ENCODE measurements at places on chromosomes 5 and 9.

DNA sequence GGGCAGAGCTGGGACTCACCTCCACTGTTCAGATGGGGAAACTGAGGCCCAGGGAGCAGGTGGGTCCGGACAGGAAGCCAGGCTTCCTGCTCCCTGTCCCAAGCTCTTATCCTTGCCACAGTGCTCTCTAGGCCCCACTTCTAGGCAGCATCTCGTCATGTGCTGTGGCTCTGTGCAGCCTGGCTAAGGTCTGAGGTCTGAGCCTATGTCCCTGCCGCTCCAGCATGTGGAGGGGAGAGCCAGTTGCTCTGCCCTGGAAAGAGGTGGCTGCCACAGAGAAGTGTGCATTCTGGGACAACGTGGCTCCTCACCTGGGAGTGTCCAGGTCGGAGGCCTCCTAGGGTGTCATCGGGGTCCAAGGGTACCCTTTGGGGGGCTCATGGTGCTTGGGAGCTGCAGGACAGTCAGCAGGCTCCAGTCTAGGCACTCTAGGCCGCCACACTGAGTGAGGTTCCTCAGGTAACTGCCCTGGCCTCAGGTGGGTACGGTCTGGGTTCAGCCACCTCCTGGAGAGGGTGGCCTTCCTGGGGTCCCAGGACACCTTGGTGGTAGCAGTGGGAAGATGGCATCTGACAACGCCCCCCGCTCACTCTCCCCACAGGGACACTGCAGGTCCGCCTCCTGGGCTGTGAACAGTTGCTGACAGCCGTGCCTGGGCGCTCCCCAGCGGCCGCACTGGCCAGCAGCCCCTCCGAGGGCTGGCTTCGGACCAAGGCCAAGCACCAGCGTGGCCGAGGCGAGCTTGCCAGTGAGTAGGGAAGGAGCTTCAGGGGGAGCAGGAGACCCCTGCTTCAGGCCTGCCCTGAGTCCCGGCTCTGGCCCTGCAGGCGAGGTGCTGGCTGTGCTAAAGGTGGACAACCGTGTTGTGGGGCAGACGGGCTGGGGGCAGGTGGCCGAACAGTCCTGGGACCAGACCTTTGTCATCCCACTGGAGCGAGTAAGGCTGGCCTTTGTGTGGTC, 10.4 kb downstream of the PKN3 start:
- no peak for DNase-seq

GRCh38 chr5:135119481-135119880, 85.5 kb upstream of the PITX1 start:
- no peak for DNase-seq

DNA sequence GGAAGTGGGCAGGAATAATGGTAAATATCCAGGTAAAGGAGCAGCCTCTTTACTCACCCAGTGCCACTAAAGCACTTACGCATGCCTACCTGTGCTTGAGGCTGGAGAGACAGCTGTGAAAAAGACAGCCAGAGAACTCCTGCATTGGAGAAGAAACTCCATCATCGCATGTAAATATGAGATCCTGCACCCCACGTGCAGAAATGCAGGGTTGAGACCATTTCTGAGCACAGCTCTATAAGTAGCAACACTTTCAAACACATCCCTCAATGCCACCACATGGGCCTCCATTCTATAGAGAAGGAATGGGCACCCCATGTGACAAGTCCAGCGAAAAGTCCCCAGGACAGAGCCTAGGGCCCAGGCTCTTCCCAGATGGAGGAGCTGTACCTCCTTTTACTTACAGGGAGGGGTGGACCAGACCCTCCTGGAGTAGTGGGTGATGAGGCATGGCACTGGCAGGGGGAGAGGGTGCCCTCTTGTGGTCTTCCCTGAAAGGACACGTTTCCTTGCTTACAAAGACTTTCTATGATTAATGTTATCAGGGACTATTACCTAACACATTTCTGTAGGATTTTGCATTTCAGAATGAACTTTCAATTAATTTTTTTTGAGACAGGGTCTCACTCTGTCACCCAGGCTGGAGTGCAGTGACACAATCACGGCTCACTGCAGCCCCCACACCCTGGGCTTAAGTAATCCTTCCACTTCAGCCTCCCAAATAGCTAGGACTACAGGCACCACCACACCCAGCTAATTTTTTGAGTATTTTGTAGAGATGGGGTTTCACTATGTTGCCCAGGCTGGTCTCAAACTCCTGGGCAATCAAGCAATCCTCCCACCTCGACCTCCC, 55.3 kb upstream of the IL17B start:
- peak; percentile 66 for DNase-seq

- no peak for DNase-seq
These were observed 148.9 kb upstream of the GRHPR start for GRCh38 chr9:37273595-37273994.

DNA sequence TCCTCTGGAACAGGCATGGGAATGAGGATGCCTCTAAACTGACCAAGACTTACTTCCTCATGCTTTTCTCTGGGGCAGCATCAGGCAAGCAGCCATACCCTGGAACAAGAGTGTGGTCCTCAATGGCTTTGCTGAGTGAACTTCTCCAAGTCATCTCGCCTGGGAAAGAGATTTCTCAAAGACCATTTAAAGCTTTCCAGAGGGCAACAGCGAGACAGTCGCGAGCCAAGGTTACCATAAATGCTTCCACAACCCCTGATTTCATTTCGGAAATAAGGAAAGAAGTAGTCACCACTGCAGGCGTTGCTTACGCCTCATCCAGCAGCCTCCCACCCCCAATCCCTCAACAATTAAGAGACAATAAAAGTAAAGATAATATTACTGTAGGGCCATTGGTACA, 1.1 kb upstream of the SNCAIP start:
- no peak for DNase-seq

- DNase-seq, result no peak
These were observed 21.7 kb downstream of the SLF1 start for GRCh38 chr5:94640176-94640575.

- no peak for DNase-seq
These were observed 154.1 kb downstream of the MAT2B start for GRCh38 chr5:163659568-163659902.

- no peak for DNase-seq
These were observed 257.2 kb downstream of the ARRDC3 start for GRCh38 chr5:91125916-91126315.

- peak; percentile 49 for DNase-seq
These were observed 23.0 kb upstream of the PPARGC1B start for GRCh38 chr5:149707097-149707496.

- DNase-seq, result no peak
These were observed 11.2 kb downstream of the ALG2 start for GRCh38 chr9:99210572-99210971.

GRCh38 chr5:136560126-136560525, 194.8 kb upstream of the TRPC7 start:
- no peak for DNase-seq

DNA sequence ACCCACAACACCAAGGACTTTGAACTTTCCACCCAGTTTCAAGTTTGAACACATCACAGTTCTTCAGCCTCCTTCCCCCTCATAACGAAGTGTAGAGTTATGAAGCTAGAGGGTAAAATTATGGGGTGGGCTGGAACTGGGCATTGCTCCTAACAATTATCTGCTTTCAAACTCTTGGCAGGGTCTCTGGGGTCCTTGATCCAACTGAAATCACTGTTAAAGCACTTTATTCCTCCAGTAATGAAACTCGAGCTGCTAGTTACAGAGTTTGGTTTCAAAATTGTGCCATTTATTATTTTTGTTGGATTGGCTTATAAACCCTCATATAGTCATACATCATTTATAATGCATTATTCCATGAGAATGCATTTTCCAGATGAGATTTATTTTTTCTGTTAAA, 158.5 kb downstream of the RGS3 start:
- no peak for DNase-seq

DNA sequence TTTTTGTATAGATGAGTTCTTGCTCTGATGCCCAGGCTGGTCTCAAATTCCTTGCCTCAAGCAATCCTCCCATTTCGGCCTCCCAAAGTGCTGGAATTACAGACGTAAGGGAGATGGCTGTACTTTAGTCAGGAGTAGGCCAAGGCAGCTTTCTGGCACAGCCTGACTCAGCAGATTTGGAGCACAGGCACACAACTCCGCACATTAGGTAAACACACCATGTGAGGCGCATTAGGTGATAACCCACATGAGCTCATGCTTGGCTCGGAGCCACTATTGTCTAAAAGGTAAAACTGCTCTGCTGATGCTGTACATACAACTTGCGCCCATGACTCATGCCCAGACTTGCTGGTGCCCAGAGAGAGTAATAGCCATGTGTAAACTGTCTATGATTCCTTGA, 1157.9 kb downstream of the TAF11L14 start:
- DNase-seq, result no peak

DNA sequence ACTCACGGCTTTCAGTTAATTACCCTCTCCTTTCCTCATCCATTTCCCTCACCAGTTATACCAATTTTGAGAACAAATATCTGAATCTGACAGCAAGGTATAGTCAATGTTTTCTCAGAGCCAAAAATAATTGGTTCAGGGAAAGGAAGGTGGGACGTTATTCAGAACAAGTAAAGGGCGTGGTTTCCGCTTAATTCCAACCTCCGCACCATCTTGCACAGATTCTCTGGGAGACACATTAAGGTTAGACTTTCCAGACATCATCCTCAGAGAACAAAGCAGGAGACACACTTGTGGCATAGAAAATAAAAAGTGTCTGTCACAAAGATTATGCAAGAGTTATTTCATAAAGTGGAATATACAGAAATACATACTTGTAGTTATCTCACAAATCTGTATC, 441.2 kb downstream of the IRX1 start:
- no peak for DNase-seq

DNA sequence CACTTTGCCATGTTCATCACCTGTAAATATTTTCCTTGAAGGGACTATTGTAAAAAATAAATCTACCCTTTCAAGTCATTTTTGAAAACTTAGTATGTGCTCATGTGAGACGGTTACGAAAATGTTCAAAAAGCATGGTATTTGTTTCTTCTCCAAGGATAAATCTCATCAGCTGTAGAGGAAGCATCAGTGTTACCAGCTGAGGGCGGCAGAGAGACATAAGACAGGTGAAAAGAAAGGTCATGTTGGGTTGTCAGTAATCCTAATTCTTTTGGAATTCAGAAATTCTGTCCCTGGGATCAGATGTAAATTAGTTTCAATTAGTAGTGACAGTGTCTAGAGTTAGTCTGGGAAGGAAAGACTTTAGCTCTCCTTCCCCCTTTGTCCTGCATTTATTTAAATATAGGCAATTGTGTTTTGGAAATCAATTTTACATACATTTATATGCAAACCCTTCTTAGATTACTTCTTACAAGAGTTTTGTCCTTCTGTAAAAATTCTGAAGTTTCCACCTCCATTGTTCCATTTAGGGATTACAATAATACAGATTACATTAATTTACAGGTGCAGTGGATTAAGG, 791.9 kb upstream of the CDH6 start:
- peak; percentile 56 for DNase-seq

DNA sequence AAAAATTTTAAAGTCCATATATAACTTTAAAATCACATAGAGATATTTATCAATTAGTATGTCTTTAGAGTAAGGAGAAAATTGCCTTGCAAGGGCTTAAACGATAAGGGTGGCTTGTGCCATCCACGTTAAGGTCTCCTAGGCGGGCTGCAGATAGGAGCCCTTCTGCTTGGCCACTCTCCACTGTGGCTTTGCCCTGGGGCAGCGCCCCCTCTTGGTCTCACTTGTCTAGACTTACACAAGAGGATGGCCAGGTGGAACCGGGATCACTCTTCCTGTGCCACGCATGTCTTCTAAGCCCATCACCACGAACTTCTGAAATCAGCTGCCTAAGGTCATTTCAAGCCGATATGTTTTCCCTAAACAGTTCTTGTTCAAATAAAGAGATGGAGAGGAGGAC, 2.9 kb downstream of the FPGS start:
- peak; percentile 35 for DNase-seq

DNA sequence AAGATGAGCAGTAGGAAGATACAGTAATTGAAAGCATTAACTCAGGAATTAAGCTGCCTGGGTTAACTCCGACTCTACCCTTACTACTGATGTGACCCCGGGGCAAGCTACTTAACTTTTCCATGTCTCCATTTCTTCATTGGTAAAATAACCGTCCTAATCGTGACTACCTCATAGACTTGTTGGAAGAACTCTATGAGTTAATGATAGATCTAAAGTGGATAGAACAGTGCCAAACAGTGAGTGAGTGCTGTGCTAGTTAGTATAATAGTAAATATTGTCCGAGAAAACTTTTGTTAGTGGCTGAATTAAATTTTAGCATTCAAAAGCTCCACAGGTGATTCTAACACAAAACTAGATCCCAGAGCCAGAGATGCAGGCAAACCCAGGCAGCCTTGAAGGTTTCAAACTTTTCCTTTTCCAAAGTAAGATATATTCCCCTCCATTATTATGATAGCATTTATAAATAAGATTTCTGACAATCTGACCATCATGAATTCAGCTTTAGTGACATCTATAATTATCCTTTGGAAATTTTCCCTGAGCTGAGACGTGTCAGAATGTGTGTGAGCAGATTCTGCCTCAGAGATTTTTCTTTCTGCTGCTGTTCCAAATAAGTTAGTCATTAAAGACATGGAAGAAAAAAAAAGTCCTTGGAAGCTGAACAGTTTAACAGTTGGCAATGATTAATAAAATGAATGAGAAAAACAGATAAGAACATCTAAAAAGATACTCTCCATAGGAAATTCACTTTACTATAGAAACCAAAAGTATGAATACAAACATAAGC, 369.5 kb downstream of the PRELID2 start:
- DNase-seq, result no peak

DNA sequence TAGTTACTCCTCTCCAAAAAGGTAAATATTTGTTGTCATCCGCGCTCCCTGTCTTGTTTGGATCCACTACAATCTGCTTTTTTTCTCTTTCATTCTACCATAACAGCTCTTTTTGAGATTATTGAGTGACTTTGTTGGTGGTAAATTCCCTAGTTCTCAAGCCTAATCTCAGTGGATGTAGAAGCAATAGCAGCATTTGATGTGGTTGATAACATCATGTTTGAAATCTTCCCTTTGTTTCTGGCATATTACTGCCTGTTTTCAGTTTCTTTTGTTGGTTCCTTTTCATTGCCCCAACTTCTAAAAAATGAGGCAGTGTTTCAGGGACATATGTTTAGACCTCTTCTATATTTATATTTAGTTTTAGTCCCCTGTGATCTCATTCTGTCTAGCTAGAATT, 8.9 kb downstream of the CDC42SE2 start:
- no peak for DNase-seq

- DNase-seq, result peak; percentile 20
These were observed 43.7 kb upstream of the TTC1 start for GRCh38 chr5:159965031-159965837.

- no peak for DNase-seq
These were observed 424.0 kb upstream of the CCNH start for GRCh38 chr5:87836696-87837095.

Measured in NCI-H524 (cell line).